ENCODE measurements at places on chromosomes 5 and 9.

DNA sequence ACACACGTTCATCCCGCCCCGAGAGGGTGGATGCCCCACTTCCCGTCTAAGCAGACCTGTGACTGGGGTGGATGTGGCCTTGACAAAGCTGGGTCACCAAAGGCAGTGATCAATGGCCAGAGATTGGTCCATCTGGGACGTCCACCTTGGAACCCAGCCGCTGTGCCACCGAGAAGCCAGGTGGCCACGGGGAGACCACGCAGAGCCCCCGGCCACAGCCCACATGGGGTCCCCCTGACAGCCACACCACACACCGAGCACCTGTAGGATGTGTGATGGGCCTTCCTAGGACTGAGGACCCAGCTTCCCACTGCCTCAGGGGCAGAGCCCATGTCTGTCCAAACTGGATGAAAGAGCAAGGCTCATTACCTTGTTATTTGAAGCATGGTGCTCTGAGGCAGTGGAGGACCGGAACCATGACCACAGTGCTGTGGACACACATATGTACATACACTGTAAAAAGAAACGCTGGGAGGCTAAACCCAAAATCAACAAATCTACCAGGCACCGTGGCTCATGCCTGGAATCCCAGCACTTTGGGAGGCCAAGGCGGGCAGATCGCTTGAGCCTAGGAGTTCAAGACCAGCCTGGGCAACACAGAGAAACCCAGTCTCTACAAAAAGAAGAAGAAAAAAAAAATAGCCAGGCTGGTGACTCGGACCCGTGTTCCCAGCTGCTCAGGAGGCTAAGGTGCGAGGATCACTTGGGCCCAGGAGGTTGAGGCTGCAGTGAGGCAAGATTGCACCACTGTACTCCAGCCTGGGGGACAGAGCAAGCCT is 50.1 kb downstream of the MRPL36 start:
- DNase-seq, result no peak

DNA sequence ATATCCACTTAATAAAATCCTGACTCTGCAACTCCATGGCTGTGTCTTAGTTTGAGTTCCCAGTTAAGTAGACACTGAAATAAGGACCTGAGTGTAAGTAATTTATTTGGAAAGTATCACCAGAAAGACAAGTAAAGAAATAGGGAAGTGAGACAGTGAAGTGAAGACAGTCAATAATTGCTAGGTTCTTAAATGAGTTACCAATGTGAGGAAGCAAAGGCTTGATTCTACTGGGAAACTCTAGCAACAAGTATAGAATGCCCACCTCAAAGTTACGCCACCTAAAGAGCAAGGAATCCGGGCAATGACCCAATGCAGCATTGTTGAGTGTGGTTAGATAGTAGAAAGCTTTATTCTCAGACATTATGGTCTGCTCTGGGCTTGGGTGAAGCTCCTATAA is 383.9 kb downstream of the TLR4 start:
- DNase-seq, result no peak

GRCh38 chr9:104794070-104794469 is 30.1 kb downstream of the NIPSNAP3B start:
- DNase-seq, result no peak

GRCh38 chr5:95746194-95746593 is 15.1 kb downstream of the RHOBTB3 start:
- DNase-seq, result no peak

DNA sequence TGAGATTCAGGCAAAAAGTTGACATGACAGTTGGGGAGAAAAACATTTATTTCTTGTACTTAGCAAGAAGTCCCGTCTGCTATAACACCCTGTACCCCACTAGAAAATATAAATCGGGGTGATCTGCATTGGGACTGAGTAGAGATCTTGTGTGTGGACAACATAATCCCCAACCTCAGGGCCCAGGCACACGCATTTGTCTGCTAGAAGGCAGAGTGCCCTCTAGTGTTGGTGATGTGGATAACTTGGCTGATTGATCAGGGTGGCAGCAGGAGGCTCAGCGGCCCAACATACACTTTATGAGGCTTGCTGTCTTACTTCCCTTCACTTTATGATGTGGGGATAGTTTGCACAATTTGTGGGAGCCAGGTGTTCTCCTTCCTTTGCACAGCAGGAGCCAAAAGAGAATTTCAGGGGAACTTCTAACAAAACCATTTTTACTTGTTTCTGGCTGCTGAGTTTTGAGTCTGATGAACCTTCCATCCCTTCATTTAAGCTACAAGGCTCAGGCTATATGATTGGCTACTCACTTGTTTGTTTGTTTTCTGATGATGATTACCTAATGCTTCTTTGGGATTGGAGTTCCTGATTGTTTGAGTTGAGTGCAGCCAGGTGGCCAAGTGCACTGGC is 263.2 kb downstream of the DMAC1 start:
- peak; percentile 57 for DNase-seq

- DNase-seq, result no peak
These were observed 132.3 kb upstream of the ZNF608 start for GRCh38 chr5:124878583-124879342.

GRCh38 chr5:139276426-139276825 is 17.1 kb upstream of the MATR3 start:
- DNase-seq, result no peak

DNA sequence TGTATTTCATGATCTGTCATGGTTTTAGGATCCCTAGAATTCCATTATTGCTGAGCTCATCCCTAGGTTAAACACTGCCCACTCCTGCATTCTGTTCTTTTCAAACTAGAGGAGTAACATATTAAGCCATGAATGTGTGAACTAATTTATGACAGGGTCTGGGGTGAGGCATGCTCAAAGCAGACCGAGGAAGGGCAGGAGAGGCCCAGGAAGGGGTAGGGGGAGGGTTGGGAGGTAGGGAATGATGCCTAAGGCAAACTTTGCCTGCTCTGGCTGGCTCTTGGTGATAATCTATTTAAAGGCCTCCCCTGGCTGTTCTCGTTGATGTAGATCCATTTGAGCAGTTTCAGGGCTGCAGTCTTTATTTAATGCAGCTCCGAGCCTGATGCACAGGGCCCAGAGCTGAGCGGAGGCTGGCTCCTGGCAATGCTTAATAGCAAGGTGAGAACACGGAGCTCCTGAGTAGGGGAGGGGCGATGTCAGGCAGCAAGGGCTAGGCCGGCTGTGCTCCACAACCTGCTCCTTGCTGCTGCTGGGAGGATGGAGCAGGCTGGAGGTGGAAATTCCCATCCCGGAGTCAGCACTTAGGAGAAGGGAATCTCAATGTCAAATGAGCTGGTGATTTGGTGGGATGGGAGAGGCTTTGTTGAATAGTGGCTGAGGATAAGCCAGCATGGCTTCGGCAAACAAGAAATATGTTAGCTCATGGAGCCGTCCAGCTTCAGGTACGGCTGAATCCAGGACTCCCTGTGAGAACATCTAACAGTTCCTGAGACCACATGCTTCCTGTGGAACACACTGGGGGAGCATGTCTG is 73.2 kb upstream of the UNC5A start:
- peak; percentile 35 for DNase-seq

DNA sequence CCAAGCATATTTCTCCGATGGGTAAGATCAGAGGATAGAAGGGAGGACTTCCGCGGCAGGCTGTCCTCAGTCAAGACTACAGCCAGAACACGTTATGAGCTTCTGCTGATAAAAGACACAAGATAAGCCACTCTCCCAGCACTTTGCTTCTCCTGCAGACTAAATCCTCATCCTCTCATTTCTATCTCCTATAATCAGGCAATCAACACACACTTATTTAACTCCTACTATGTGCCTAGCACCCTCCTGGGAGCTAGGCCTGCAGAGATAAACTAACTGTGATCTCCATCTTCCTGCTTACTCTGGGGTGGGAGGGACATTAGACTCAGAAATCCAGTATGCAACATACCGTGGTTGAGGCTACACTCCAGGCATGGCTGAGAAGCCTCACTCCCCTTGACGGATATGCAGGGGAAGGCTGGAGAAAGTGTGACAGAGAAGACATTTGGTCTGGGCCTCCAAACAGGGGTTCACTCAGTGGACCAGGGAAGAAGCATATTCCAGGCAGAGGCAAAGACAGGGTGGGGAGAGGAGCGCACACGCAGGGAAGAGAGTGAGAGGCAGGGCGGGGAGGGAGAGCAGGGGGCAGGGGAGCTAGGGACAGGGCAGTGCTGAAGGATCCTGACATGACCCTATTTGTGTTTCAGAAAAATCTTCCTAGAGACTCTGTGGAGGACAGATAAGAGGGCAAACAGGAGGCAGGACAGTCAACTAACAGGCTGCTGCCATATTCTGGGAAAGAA is 274.1 kb downstream of the DENND1A start:
- no peak for DNase-seq

DNA sequence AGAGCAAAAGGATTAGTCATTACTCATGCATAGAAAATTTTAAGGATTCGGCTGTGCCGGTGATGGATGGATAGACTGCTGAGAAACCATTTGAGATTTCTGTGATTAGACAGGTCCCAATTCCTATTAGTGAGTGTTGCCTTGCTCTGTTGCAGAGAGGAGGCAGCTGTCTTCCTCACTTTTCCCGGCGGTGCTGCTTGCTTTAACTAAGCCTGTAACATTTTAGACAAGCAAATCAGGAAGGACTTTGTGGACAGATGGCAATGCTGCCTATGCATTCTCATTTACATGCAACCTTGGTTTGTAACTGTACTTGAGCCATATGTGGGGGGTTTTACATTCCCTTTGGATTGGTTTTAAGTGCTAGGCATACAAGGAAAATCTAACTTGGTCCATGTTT is 1176.3 kb downstream of the CDH18 start:
- no peak for DNase-seq

DNA sequence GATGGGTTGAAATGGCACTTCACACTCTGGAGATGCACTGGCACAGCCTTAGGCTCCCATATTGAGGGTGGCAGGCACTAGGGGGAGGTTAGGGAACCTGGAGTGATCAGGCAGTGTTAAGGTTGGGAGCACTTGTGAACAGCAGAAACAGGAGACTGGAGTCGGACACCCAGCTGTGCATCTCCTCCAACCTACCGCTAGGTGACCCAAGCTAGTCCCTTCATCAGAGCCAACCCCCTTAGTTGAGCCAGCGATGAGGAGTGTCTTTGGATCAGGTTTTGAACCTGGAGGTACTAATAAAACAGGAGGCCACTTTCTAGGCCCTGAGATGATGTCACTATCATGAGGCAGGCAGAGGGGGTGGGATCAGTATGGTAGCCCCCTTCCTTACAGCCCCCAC is 1.7 kb downstream of the ACTL7B start:
- no peak for DNase-seq

DNA sequence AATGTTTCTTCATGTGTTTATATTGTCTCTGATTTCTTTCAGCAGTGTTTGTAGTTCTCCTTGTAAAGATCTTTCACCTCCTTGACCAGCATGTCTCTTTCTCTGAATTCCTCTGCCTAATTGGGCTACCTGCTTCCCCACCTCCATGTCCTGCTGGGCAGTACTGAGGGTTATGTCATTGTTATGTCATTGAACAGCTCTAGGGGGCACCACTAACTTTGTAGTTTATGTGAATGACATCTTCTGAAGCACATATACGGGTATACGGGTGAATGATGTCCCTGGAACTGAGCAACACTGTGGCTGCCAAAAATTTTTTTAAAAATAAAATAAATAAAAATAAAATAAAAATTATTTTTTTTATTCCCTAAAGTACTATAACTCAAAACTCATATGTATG is 16.9 kb upstream of the SNCAIP start:
- DNase-seq, result no peak

DNA sequence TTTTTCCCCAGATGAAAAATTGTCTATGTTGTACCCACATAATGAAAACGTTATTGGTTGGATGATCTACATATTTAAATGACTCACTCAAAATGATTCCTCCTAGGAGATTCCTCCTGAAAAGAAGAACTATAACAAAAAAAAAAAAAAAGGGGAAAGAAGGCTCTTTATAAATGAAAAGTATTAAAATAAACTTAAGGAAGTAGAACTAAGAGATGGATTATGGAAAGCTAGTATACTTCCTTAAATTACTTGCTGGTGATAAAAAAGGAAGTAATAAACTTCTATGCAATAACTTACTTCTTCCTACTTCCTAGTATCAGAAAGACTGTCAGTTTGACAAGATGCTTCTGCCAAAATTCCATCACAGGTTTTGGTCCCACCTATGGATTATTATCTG is 1087.7 kb downstream of the CDH12 start:
- DNase-seq, result no peak

- no peak for DNase-seq
These were observed 106.8 kb downstream of the LMNB1 start for GRCh38 chr5:126883564-126884245.

DNA sequence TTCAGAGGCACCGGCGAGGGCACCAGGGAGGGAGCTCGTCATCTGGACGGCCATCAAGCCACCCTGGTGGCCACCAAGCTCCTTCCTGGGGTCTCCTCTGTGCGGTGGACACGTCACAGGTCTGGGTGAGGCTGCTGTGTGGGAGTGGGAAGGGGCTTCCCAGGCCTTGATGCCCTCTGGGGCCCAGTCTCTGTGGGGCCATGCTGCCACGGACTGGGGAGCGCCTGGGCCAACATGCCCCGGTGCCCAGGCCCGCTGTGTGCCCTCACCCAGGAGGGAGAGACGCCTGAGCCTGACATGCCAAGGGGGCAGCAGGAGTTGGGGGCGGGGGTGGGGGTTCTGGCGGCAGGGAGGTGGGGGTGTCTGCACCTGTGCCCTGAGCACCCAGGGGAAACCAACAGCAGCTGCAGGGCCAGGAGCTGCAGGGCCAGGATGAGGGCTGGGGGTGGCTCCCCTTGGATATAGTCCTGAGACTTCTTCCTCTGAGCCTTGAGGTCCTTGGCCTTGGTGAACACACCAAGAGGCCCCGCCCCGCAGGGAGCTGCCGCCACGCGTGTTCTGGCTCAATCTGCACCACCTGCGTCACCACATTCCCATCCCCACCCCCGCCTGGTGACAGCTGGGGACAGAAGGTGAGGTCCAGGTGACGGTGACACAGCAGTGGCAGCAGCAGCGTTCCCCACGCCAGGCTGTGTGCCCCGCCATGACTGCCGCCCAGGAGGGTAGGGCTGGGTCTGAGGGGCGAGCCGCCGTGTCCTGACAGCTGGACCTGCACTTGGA is 15.3 kb upstream of the SEC16A start:
- no peak for DNase-seq

DNA sequence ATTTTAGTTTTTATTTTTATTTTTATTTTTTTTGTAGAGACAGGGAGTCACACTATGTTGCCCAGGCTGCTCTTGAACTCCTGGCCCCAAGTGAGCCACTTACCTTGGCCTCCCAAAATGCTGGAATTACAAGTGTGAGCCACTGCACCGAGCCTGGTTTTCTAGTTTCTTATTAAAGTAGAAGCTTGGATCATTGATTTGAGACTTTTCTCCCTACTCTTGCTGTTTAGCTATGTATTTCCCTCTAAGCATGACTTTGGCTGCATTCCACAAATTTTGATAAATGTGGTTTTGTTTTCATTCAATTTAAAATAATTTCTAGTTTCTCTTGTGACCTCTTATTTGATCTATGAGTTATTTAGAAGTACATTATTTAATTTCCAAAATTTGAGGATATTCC is 10.4 kb downstream of the SNX2 start:
- DNase-seq, result no peak

- DNase-seq, result no peak
These were observed 45.1 kb downstream of the SLCO6A1 start for GRCh38 chr5:102453716-102454115.

All from activated CD8-positive, alpha-beta memory T cell treated with anti-CD3 and anti-CD28 coated beads for 24 hours (primary cell).